ENCODE measurements at places on chromosomes 7 and 10. TPM values are rescaled to one million over a fixed set of nuclear protein-coding genes. Genes with fewer than 3 reads are reported as not detected.

The KIAA1217 gene
- 74.8 TPM for total RNA-seq

The CDHR3 gene
- 35.7 TPM for total RNA-seq

The DIP2C gene
- total RNA-seq: 38.5 TPM

The MYL10 gene
- total RNA-seq: not detected

The CYP3A7 gene
- not detected for total RNA-seq

The INMT gene
- total RNA-seq: 44.0 TPM

The LRWD1 gene
- total RNA-seq: 14.8 TPM

The DENND2A gene
- 24.6 TPM for total RNA-seq

The NPC1L1 gene
- 0.29 TPM for total RNA-seq

The TDRD1 gene
- 0.16 TPM for total RNA-seq

The CEP55 gene
- total RNA-seq: 0.16 TPM

The HYAL4 gene
- not detected for total RNA-seq

The ENO4 gene
- 0.45 TPM for total RNA-seq

The SPAM1 gene
- not detected for total RNA-seq

The CASTOR2 gene
- 25.3 TPM for total RNA-seq

The ACTL6B gene
- not detected for total RNA-seq

The FOXP2 gene
- 7.9 TPM for total RNA-seq

The CELF2 gene
- 93.9 TPM for total RNA-seq

DNA sequence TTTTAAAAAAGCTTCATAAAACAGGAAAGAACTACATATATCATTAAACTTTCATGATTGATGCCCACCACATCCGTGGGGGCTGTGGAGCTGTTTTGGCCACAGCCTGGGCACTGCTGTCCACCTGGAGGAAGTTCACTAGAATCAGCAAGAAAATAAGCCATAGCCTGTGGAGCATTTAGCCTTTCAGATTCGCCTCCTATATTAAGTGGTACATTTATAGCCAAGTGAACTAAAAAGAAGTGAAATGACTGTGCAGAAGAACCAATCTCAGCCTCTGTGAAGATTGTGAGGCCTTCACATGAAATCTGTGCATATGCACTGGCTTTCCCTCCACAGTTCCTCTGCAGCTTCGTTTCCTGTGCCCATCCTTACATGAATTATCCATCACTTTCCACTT lies 23.5 kb downstream of the WNT16 start:
- DNase-seq: no peak

DNA sequence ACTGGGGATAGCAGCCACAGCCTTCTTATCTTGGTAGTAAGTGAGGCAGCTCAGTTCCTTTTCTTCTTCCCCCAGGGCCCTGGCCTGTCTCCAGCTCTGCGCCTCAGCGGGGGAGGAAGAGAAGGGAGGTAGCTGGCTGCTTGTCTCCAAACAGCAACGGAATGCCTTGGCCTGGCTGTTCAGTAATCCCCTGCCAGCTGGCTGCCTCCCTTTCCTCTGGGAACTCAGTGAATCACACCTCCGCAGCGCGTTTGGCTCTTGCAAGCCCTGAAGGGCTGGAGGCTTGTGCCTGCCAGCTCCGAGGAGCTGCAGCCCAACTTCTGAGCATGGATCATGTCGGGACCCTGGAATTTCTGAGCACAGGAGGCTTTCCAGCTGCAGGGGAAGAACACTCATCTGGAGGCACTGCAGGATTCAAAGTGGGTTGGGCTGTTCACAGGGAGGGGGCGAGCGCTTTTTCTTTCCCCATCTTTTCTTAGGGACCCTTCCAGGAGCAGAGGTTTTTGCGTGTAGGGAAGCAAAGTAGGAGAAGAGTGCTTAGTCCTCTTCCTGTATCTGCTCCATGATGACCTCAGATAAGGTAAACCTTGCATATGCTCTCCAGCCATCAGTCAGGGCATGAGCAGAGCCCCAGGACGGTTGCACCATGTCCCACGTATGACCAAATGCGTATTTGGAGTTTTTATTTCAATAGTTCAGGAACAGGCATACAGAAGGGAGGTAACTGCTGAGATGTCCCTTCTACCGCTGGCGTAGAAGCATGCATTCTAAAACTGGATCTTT lies 253.2 kb upstream of the INHBA start:
- peak; percentile 93 for DNase-seq

DNA sequence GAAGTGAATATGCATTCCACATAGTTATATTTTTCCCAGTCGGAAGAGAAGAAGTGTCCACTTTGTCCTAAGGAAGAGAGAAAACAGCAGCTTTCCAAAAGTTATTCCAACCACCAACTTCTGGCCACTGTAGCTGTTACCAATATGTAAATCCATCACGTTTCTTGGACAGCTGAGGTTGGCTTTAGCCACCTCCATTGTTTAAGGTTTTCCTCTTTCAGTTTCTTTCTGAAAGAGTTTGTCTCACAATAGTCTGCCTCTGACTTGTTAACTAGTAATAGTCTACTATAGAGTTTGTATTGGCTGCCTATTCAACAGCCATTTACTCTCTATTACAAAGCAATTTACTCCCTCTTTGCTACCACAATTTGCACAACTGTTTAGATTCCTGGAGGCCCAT lies 457.6 kb upstream of the LRRN3 start:
- DNase-seq: no peak

DNA sequence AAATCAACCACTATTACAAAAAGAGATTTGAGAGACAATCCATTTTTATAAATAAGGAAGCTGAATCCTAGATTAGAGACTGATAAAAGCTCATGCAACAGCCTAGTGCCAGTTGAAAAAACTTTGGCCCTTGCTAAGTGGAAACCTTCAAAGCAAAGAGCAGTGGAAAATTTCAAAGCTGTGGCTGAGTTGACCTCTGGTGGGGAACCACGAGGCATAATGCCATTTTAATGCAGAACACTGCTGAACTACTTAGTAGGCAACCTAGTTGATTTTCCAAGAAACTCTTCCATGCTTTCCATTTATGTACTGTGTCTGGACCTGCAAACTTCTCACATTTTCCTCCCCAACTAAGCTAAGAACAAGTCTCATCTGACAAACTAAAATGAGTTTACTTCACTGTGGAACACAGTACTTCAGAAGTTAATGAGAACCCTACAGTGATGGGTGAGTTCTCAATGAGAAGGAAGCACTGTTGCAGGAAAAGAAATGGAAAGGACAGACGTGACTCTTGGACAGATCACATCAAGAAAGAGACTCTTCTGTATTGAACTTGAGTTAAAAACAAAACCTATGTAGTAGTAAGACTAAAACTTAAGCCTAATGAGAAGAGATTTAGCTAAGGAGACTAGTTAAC lies 19.5 kb downstream of the FZD9 start:
- no peak for DNase-seq

DNA sequence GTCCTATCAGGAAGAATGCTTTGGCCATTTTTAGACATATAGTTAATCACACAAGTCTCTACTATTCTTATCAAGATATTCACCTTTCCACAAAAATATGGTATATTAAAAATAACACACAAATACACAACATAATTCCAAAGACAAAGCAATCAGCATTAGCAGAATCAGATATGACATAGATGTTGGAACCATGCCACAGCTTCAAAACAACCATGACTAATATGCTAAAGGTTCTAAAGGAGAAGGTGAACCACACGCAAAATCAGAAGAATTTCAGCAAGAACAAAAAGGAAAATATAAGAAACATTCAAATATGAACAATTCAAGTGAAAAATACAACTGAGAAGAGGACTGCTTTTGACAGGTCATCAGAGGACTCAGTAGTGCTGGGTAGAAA lies 670.2 kb upstream of the SORCS1 start:
- DNase-seq: no peak

DNA sequence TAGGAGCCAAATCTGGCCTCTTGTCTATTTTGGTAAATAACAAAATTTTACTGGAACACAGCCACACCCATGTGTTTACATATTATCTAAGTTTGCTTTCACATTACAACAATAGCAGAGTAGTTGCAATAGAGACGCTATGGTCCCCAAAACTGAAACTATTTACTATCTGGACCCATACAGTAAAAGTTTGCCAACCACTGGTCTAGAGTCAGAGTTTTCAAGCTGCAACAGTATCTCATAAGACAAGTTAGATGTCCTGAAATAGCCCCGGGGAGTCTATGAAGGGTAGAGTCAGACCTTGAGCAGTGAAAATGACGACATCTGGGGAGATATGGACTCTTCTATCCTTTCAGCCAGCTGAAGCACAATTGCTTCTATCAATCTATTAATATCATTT lies 74.2 kb downstream of the CTNNA3 start:
- DNase-seq: no peak

DNA sequence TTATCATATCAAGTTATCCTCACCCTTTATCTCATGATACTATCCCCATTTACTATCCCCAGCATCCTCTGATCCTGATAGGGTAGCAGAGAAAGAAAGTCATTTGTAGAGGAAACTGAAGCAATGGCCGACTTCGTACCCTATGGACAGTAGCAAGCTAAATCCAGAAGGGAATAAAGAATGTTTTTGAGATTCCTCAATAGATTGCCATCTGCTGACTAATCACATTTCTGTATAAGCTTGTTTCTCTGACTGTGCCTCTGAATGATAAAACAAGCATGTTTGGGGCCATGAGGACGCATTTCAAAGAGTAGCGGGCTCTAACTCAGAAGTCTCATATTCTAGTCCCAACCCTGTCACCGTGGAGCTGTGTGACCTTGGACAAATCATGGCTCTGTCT lies 13.2 kb upstream of the FAM107B start:
- DNase-seq: no peak

DNA sequence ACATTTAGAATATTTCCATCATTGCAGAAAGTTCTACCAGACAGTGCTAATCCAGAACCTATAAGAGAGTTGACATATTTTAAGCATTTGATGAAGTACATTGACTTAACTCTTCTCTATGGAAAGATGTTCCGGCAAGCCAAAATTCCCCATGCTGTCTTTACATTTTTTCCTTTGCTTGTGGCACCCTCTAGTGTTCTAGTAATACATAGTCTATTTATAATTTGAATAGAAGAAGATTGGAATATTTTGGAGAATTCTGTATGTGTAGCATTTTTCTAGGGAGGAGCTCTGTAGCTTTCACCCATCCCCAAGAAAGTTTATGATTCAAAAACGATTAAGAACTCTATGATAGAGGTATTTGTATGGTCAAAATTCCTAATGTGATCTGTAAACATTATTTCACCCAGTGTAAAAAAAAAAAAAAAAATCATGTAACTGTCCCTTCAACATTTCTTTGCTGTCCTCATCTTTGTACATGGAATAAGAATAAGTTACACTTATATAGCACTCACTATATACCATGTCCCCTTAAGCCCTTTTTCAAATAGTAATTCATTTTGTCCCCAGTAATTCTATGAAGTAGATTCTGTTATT lies 33.2 kb downstream of the NRF1 start:
- no peak for DNase-seq

DNA sequence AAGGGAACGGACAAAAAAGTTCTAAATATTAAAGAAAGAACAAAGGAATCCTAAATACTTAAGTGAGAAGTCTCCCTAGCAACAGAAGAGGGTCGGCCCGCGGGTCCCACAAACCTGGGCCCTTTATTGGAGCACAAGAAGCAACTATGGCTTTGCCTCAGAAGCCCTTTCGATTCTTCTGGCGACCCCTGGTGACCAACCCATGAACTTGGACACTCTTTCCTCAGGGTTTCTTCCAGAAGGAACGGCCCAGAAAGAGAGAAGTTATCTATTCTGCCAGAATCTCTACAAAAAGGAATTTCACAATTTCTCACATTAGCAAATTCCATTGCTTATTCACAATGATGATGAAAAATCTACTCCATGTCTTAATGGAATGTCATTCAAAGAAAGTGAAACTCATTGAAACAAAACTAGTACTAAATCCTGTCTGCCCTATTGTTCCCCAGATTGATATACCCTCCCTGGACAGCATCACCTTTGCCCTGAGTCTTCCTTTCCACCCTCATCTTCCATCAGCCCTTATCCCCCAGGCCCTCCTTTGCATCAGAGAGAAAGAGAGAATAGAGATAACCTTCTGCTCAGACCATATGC lies 43.7 kb downstream of the CPVL start:
- DNase-seq: no peak

- no peak for DNase-seq
Observed at GRCh38 chr7:128405471-128406313, 4.1 kb downstream of the IMPDH1 start.

GRCh38 chr10:56104923-56105322 lies 256.1 kb downstream of the ZWINT start:
- DNase-seq: no peak

- no peak for DNase-seq
Observed at GRCh38 chr7:155324012-155324917, 26.6 kb downstream of the INSIG1 start.

DNA sequence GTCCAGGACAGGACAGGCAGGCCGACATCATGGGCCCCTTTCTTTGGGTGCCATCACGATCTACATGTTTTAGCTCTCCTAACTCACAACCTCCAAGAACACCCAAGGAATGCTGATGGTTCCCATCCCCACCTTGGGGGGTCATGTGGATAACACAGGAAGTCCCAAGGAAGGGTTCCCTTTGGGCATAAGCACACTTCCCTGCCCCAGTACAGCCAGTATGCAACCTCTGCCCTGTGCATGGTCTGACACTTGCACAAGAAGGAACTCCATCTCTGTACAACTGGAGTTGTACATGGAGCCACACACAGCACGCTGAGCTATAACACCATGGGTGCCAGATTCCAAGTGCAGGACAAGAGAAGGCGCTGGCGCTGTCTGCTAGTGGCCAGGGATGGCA lies 11.0 kb downstream of the MAT1A start:
- no peak for DNase-seq

GRCh38 chr10:27392606-27393005 lies 111.5 kb upstream of the RAB18 start:
- no peak for DNase-seq

- no peak for DNase-seq
Observed at GRCh38 chr7:6579446-6579845, 2.2 kb downstream of the ZDHHC4 start.

DNA sequence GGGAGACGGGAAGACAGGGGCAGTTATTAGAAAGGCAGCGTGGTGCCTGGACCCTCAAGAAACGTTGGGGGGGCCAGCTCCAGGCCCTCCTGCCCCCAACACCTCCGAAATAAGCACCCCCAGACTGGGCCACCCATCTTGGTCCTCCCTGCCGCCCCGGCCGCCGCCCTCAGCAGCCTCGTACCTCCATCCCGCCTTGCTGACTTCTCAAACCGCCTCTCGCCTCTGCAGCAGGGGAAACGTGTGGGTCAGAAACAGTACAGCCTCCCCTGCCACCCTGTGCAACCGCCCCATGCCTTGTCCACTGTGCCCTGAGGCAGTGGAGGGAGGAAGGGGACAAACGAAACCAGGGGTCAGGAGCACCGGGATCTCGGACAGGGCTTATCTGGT lies 7.2 kb downstream of the GIGYF1 start:
- DNase-seq: no peak

DNA sequence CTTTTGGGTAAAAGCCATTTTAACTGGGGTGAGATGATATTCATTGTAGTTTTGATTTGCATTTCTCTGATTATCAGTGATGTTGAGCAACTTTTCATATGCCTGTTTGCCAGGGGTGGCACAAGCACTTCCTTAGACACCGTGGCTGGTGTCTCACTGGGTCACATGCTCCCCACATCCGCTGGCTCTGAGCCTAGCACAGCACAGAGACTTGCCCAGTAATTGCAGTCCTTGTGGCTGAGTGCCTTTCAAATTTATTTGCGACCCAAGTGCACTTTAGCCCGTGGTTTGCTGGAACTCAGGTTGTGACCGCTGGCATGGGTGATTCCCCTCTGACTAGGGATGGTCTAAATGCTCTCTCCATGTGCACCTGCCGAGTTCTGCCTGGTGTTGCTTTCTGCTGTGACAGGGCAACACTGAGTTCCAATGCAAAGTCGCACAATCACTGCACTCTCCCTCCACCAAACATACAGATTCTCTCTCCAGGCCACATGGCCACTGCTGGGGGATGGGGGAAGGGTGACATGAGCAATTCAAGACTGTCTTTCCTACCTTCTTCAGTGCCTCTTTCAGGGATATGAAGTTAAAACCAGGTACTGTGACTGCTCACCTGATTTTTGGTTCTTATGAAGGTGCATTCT lies 66.5 kb downstream of the ZNF277 start:
- no peak for DNase-seq

All from mesenteric fat pad (tissue), 1 donor.